ENCODE measurements at places on chromosomes 1 and 21. TPM values are rescaled to one million over a fixed set of nuclear protein-coding genes. Genes with fewer than 3 reads are reported as not detected.

DNA sequence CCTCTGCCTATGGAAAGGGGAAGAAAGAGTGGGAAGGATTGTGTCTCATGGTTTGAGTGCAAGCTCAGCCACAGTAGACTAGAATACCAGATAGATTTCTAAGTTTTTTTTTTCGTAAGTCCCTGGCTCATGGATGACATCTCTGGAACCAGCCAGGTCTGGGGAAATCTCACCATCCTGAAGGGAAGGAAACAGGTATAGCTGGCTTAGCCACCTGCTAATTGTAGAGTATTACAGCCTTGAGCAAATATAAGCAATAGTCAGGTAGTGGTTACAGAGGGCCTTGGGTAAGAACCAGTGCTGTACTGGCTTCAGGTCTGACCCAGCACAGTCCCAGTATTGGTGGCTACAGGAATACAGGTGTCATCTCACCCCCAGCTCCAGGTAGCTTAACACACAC lies 500.9 kb upstream of the PRMT6 start:
- DNase-seq: no peak

The ADORA3 gene
- 0.39 TPM for total RNA-seq

GRCh38 chr1:9845914-9846313 lies 22.1 kb upstream of the CLSTN1 start:
- no peak for DNase-seq

GRCh38 chr1:111956155-111956771 lies 33.2 kb downstream of the KCND3 start:
- no peak for DNase-seq

DNA sequence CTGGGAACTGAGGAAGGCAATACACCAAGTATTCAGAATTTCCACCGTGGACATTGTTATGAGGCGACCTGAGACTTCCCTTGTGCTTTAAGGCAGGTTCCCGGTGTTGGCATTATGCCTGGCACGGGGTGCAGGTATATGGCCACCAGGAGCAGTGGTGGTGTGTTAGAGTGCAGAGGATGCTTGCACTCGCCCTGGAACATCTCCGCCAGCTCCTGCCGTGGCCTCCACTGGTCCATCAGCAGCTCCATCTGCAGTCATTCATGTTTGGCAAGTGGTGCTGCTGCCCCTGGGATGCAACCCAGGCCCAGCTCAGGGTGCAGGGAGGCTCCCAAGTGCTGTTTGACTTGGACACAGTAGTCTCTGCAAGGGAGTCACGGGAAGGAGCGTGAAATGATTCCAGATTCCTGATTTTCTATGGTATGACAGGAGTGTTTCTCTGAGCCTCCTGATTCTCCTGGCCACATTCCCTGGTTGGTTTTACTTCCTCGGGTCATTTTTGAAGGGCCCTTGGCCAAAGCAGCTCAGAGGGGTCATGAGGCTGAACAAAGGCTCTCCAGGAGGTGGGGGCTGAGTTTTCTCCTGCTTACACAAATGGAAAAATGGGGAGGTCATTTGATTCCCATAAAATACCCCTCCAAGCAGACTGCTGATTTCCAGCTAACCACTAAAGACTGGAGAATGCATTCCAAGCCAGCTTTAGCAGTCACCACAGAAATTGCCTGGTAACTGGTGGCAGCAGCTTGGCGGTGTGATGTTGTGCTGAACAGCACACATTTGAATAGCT lies 60.4 kb upstream of the PSEN2 start:
- DNase-seq: no peak

DNA sequence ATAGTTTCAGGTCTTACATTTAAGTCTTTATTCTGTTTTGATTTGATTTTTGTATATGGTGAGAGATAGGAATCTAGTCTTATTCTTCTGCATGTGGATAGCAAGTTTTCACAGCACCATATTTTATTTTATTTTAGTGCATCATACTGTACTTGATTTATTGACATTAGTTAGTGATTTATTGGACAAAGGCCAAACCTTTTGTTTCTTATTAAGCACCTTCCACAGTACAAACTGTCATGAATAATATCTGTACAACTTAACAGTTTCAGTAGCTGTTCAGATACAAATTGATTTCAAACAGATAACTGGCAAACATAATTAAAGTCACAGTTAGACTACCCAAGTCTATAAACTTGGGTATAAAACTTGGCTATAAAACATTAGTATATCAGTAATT lies 15.8 kb downstream of the CD1D start:
- no peak for DNase-seq

- no peak for DNase-seq
These were observed 5.2 kb downstream of the ID3 start for GRCh38 chr1:23554127-23554480.

- peak; percentile 73 for DNase-seq
These were observed at the start of gene ADAM15 for GRCh38 chr1:155050560-155051341. Gene ADAM15, plus strand, starts transcription at chr1:155051316. Its CDS starts 71 bp downstream, at chr1:155051387.

GRCh38 chr1:24189528-24189927 lies 2.4 kb upstream of the IFNLR1 start:
- DNase-seq: no peak

The HMGCS2 gene
- total RNA-seq: not detected

DNA sequence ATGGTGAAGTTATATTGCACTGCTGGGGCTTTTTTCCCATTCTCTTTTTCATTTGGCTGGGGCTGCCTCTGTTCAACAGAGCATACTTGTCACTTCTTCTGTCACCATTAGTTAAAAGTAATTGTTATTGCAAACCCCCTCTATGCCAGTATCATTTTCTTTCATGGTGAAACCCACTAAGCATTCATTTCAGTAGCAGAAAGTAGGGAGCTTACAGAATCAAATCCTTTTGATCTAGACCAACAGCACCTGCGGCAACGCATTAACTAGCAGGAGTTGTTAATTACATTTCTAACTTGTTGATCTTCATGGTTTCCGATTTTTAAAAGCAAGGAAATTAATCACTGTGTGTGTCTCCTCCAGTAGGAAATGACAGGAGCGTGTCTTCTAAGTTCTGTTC lies 15.0 kb downstream of the SMYD2 start:
- no peak for DNase-seq

DNA sequence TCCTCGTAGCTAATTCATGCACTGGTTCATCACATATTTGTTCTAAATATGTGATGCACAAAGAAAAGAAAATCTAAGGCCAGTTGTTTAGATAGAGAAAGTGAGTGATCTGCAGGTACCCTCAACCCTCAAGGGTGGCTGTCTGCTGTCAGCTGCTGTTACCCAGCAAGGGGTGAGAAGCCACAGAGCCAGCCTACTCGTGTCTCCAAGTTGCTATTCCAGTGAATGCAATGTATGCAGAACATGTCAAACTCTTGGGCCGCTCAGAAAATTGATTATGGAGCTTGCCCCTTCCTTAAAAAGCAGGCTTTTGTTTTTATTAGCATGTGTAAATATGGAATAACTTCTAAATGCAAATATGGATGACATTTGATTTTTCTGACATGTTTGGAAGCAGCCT lies 336.3 kb upstream of the ST6GALNAC5 start:
- DNase-seq: no peak

DNA sequence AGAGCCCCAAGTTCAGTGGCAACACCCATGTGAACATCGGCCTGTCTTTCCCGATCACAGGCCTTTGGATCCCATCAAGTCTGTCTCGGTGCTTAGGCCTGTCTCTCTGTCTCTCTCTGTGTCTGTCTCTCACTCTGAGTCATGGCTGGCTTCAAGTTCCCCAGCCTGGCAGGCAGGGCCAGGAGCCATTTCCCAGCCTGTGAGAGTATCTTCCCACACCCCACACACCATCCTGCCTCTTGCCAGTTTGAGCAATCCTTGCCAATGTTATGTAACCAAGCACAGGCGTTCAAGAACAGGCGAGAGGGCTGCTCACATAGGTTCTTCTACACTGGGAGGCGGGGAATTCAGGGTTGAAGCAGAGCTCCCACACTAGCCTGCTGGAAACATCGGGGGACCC lies 70.0 kb upstream of the TMEM51 start:
- no peak for DNase-seq

DNA sequence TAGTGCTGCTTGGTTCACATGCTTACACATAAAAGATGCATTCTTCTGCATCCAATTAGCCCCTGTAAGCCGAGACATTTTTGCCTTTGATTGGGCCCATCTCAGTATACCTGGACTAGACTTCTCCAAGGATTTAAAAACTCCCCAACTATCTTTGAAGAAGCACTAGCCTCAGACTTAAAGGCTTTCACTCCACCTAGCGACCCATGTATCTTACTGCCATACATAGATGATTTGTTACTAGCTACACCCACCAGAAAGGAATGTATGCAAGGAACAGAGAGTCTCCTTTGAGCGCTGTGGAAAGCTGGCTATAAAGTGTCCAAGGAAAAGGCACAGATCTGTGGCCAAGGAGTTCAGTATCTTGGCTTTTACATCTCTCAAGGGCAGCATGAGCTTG lies 91.7 kb downstream of the LIPI start:
- DNase-seq: no peak

The TNFRSF4 gene
- total RNA-seq: 180 TPM

The ACTN2 gene
- total RNA-seq: not detected

- peak; percentile 56 for DNase-seq
These were observed 26.2 kb upstream of the DYNLT5 start for GRCh38 chr1:66725885-66726665.

GRCh38 chr1:215842905-215843304 lies 275.8 kb downstream of the KCTD3 start:
- no peak for DNase-seq

The SLC45A1 gene
- 0.58 TPM for total RNA-seq

DNA sequence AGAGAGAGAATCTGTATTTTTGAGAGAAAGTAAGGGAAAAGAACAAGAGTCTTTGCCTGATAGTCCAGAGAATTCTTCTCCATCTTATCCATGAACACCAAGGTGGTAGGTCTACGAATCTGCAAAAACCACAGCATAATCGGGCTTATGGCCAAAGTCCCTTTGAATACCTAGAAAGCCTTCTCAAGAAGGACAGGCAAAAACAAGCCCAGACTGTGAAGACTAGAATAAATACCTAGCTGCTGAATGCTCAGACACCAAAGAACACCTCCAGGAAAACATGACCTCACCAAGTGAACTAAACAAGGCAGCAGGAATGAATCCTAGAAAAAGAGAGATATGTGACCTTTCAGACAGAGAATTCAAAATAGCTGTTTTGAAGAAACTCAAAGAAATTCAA lies 79.2 kb downstream of the HFM1 start:
- DNase-seq: no peak

- DNase-seq: no peak
These were observed 139.4 kb upstream of the CAMK1G start for GRCh38 chr1:209443975-209444651.

- DNase-seq: no peak
These were observed 612.4 kb downstream of the LTN1 start for GRCh38 chr21:28380241-28380640.

DNA sequence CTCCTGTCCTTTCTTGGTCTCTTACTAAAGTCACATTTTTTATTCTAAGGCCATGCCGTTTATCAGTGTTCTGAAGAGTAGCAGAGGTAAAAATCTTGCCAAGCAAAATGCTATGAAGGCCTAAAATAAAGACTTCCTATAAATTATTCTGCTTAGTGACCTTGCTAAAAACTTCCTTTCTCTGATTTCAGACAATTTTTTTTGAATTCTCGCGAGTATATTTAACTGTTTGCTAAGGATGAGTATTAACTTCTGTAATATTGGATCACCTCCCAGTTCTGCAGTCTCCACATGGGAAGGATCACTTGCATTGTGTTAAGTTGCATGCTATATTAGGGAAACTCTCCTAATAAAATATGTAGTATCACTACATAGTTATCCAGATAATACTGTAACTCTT lies 123.4 kb upstream of the SNX7 start:
- no peak for DNase-seq

- DNase-seq: no peak
These were observed 4.3 kb downstream of the PAQR7 start for GRCh38 chr1:25871086-25871703.

The BRDT gene
- not detected for total RNA-seq

The NHLH1 gene
- total RNA-seq: 0.48 TPM

- no peak for DNase-seq
These were observed 3.2 kb downstream of the PPP1R12B start for GRCh38 chr1:202351725-202352124.

The COA7 gene
- 39.8 TPM for total RNA-seq

GRCh38 chr1:2212532-2213491 lies 15.3 kb upstream of the SKI start:
- DNase-seq: peak; percentile 70

GRCh38 chr1:4059270-4059669 lies 159.2 kb upstream of the C1orf174 start:
- DNase-seq: no peak

DNA sequence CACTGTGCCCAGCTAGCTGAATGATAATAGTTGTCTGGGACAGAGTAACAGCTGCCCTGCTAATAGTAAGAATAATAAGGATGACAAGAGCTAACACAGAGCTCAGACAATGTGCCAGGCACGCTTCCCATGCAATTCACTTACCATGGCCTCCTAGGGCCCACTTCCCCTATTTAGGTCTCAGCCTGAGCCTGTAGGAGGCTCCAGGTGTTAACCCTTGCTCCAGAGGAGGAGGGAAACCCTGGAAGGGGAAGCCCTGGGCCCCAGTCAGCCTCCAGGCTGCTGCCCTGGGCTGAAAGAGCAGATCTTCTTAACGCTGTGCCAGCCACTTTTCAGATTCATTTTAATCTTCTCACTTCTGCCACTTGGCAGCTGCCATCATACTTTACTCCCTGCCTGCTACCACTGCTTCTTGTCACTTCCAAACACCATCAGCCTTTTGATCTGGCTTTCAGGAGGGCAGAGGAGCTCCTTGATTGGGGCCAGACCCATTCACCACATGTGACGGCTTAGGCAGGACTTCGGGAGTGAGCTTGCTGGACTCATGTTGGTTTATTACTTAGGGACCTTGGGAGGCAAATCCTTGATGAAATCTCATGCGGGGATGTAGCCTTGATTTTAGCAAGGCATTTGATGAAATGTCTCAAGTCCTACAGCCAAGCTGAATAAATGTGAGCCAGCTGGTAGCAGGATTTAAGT lies 66.7 kb upstream of the PARP1 start:
- DNase-seq: no peak

GRCh38 chr1:175267716-175268416 lies 75.3 kb upstream of the KIAA0040 start:
- no peak for DNase-seq

- no peak for DNase-seq
These were observed 414 bp downstream of the GUCA2B start for GRCh38 chr1:42153624-42154023.

- DNase-seq: no peak
These were observed 109.6 kb upstream of the TSPAN2 start for GRCh38 chr1:115198938-115199337.
